ENCODE measurements at places on chromosomes 4 and X.

DNA sequence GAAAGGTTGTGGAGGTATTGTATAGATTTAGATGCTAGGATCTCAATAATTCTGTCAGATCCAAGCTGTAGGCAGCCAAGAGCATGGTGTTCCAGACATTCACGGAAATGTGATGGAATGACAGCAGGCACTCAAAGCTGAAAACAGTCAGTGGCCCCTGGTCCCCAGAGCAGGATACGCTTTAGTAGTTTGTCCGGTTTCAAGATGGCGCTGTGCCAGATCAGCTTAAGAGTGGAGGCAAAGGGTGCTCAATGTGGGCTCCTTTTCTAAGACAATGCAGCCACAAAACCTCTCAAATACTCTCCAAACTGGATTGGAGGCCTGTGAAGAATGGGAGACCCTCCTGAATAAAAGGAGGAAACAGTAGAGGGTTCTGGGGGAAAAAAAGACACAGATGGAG is 291.2 kb upstream of the HS3ST1 start:
- DNase-seq: no peak

GRCh38 chrX:74259885-74260491 is 44.0 kb upstream of the ZCCHC13 start:
- DNase-seq: no peak

DNA sequence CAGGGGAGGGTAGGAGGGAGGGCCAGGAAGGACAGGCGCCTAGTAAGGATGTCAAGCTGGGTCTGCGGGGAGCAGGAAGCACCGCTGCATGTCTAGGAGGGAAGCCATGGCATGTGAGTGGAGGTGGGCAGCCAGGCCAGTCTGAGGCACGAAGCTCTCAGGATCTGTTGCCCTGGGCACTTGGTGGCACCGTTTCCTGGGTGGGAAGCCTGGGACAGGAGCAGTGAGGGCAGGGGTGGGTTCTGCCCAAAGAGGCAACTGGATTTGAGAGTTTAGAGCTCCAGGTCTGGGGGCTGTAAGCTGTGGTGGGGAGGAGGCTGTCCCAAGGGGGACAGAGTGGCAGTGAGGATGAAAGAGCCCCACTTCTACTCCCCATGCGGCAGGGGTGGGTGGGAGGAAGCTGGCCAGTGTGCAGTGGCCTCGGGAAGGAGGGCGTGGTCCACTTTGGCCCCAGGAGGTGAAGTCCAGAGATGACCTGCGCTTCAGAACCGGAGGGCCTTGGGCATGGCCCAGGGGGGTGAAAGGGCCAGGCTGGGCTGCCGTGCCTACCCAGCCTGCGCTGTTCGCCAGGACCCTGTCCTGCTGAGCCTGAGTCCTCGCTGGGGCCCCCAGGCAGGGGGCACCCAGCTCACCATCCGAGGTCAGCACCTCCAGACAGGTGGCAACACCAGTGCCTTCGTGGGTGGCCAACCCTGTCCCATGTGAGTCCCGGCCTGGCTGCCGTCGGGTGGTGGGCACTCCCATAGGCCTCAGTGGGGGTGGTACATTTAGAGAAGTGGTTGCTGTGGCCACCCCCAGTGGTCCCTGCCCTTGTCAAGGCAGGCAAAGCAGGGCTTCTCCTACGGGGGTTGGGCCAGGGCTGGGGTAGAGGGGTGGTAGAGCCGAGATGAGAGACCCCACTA is 8.3 kb upstream of the SRPK3 start:
- DNase-seq: no peak

GRCh38 chrX:997631-998137 is 214.8 kb downstream of the CRLF2 start:
- DNase-seq: no peak

- no peak for DNase-seq
These were observed 37.7 kb upstream of the RAB33B start for GRCh38 chr4:139416073-139416673.

DNA sequence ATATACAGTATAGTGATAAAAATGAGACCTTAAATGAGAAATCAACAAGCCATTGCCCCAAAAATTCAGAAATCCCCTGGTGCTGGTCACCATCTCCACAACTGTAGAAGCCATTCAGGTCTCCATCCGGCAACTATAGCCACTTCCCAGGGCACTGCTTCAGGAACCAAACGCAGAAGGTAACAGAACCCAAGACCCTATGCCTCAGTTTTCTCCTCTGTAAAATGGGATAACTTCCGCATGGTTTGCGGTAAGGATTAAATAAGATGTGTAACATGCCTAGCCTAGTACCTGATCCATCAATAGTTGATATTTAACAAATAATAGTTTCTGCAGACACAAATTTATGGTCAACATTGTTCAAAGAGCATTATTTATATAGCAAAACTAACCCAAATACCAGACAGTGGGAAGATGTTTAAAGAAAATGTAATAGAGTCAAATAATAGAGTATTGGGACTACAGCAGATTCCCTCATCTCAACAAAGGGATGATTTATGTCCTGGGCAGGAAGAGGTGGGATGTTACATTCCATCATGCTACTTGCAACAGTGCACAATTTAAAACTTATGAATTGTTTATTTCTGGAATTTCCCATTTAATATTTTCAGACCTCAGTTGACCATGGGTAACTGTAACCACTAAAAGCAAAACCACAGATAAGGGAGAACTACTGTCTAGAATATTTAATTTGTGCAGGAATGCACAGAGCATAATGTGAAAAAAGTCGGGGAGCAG is 30.0 kb downstream of the IRF2 start:
- DNase-seq: no peak

- no peak for DNase-seq
These were observed 149.7 kb downstream of the RRAGB start for GRCh38 chrX:55867181-55867651.

- DNase-seq: no peak
These were observed 130.1 kb downstream of the KDM6A start for GRCh38 chrX:45003085-45003484.

DNA sequence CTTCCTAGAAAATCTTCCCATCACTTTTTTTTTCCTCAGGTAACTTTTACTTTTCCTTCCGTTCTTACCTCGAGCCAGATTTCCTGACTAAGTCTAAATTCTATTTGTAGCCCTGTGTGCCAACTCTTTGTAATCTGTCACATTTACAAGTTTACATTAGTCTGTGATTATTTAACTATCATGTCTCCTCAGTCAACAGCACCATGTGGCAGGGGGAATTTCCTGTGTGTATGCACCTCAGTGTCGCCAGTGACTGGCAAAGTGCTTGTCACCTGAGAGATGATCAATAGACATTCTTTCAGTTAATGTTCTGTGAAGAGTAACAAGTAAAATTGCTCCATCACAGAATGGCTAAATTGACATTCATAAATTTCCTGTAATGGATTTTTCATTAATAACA is 468.5 kb downstream of the PDGFC start:
- no peak for DNase-seq

Data from epithelial cell of prostate (primary cell).